ENCODE measurements at places on chromosomes 2 and 18.

- no peak for DNase-seq
These were observed 54.9 kb upstream of the HS6ST1 start for GRCh38 chr2:128373451-128374000.

- no peak for DNase-seq
These were observed 25.0 kb downstream of the DCDC2C start for GRCh38 chr2:3728104-3729054.

- DNase-seq: no peak
These were observed 148.9 kb downstream of the ATP9B start for GRCh38 chr18:79217979-79218604.

- DNase-seq: no peak
These were observed 92.1 kb downstream of the SLC8A1 start for GRCh38 chr2:40359811-40360210.

DNA sequence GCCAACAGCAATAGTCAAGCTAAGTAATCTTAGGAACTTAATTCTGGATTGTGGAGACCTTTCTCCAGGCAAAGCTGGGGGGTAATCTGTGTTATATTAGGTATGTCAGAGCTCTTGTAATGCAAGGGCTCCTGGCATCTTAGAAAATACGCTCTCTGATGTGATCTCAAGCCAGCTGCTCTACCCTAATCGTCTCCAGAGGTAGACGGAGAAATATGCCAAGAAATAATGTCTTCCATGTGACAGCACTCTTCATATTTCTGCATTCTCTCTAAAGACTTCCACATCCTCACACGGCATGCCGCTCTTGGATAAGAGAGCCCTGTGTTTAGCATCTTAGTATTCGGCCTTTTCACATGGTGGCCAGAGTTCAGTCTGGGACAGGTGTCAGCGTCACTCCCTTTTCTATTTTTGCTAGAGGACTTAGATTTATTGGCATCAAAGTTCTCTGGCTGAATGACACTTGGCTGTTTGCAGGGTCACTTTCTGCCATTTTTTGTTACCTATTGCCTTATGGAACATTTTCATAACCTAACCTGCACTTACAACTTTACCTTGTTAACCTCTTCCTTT lies 25.2 kb downstream of the CAPN13 start:
- DNase-seq: no peak

Data from cortex of kidney (tissue), 1 donor.